ENCODE measurements at places on chromosomes 12 and 14.

DNA sequence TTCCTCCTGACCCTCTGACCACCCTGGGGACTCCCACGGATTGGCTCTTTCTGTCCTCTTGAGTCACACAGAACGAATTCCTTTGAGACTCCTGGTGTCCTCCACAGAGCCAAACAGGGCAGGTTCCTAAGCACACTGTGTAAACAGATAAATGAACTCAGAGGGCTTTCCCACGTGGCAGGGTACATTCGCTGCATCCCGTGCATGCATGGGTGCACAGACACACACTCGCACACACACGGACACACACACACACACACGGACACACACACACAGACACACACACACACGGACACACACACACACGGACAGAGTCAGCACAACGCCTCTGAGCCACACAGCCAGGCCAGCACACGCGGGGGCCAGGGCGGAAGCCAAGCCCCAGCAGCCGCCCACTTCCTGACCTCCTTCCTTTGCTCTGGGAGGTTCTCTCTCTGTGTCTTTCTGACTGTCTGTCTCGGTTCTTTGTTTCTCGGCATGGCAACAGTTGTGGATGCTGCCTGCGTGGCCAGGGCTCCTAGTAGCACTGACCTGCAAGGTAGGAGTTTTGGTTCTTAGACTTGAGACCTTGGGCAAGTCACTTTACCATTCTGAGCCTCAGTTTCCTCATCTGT is 706 bp downstream of the CRACR2A start:
- no peaks in the 10 kb centered on the region for H3K27me3 ChIP-seq
- no peaks in the 10 kb centered on the region for H3K4me1 ChIP-seq
- H3K4me3 ChIP-seq, result peak overlapping the region; percentile 47
- DNase-seq, result peak; percentile 48

DNA sequence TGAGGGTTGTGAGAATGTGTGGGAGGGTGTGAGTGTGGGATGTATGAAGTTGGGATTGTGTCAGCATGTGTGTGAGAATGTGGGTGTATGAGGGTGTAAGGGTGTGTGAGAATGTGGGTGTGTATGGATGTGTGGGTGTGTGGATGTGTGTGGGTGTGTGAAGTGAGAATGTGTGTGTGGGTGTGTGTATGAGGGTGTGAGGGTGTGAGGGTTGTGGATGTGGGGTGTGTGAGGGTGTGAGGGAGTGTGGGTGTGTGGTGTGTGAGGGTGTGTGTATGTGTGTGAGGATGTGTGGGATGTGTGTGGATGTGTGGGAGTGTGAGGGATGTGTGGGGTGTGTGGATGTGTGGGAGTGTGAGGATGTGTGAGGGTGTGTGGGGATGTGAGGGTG is 37.0 kb downstream of the TMEM121 start:
- no peak overlapping the region for H3K27ac ChIP-seq
- no peaks in the 10 kb centered on the region for H3K36me3 ChIP-seq
- H3K27me3 ChIP-seq, result peaks cover 2% of the 10 kb centered on the region
- H3K4me1 ChIP-seq, result no peaks in the 10 kb centered on the region

DNA sequence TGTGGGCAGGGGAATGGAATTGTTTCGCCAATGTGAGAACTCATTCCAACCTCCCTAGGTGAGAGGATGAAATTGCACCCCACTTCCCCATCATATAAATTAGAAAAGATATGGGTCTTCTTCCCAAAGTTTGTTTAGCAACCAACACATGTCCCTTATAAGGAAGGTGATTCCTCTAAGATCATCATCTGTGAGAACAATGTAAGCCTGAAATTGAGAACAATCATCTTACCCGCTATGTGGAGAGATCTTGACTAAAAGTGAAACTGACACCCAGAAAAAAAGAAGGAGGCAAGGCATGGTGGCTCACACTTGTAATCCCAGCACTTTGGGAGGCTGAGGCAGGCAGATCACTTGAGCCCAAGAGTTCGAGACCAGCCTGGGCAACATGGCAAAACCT is 173.2 kb upstream of the HMGA2 start:
- peaks cover 29% of the 10 kb centered on the region for H3K27me3 ChIP-seq
- no peak overlapping the region for H3K4me3 ChIP-seq
- no peaks in the 10 kb centered on the region for H3K36me3 ChIP-seq
- H3K27ac ChIP-seq, result no peak overlapping the region

GRCh38 chr12:61860451-61860850 is 399.8 kb upstream of the USP15 start:
- no peaks in the 10 kb centered on the region for H3K27me3 ChIP-seq
- H3K4me3 ChIP-seq, result no peak overlapping the region
- H3K27ac ChIP-seq, result no peak overlapping the region

GRCh38 chr14:99268810-99269707 is 2.9 kb downstream of the BCL11B start:
- H3K4me1 ChIP-seq, result peaks cover 45% of the 10 kb centered on the region
- no peak for DNase-seq
- peaks cover 100% of the 10 kb centered on the region for H3K27me3 ChIP-seq

DNA sequence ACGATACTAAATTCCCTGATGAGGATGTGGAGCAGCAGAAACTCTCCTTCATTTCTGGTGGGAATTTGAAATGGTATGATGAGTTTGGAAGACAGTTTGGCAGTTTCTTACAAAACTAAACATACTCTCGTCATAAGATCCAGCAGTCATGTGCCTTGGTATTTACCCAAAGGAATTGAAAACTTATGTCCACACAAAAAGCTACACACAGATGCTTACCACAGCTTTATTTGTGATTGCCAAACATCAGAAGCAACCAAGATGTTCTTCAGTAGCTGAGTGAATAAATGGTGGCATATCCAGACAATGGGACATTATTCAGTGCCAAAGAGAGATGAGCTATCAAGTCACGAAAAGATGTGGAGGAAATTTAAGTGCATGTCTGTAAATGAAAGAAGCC is 10.7 kb upstream of the APOLD1 start:
- H3K27me3 ChIP-seq, result no peaks in the 10 kb centered on the region
- no peak for DNase-seq
- no peak overlapping the region for H3K4me3 ChIP-seq
- no peaks in the 10 kb centered on the region for H3K36me3 ChIP-seq

GRCh38 chr12:4106621-4107020 is 166.9 kb upstream of the CCND2 start:
- no peaks in the 10 kb centered on the region for H3K27me3 ChIP-seq
- no peaks in the 10 kb centered on the region for H3K4me1 ChIP-seq
- no peak overlapping the region for H3K4me3 ChIP-seq
- H3K36me3 ChIP-seq, result no peaks in the 10 kb centered on the region
- DNase-seq, result no peak
- no peak overlapping the region for H3K27ac ChIP-seq

DNA sequence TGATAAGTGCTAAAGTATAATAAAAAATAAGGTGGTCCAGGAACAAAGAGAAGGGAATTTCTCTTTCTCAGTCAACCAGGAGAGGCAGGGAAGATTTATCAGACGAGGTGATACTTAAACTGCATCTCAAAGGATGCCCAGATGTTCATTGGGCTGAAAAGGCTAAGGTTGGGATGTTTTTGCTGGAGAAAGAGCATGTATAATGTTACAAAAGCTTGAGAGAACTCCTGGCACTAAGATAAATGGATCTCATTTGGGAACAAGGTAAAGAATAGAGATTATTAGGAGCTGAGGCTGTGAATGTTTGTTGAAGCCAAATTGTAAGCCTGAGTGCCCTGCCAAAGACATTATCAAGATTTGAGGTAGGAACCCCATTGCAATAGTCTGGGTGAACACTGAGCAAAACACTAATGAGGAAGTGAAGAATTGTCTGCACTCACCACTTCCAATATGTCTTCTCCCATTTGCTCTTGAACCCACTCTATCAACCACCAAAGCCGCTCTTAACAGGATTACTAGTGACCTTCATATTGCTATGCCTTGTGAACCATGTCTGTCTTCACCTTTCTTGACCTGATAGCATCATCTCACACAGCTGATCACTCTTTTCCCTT is 149.0 kb upstream of the ARID2 start:
- H3K27ac ChIP-seq, result no peak overlapping the region
- DNase-seq, result no peak
- H3K36me3 ChIP-seq, result no peaks in the 10 kb centered on the region
- no peak overlapping the region for H3K4me3 ChIP-seq
- H3K27me3 ChIP-seq, result no peaks in the 10 kb centered on the region

- no peaks in the 10 kb centered on the region for H3K27me3 ChIP-seq
- H3K4me1 ChIP-seq, result no peaks in the 10 kb centered on the region
Measured at GRCh38 chr14:38547961-38548490, 292.1 kb upstream of the CLEC14A start.

GRCh38 chr12:124668602-124669001 is 101.2 kb upstream of the NCOR2 start:
- H3K4me1 ChIP-seq, result peaks cover 35% of the 10 kb centered on the region
- no peaks in the 10 kb centered on the region for H3K27me3 ChIP-seq
- peak overlapping the region; percentile 63 for H3K27ac ChIP-seq

DNA sequence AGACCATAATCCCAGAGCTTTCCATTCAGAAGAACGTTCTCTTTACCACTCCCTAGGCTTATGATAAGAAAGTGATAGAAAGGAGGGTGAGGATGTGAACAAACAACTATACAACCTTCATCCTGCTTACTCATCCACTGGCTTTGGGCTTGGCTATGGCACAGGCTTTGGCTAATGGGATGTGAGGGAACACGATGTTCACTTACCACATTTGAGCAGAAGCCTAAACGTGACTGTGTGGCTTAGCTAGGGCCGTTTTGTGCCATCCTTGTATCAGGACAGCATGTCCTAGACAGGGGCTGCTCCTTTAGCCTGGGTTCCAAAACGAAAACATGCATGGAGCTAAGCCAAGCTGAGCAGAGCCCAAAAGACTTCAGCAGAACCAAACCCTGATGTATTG is 118.6 kb upstream of the CCDC175 start:
- no peak overlapping the region for H3K4me3 ChIP-seq
- H3K27me3 ChIP-seq, result no peaks in the 10 kb centered on the region
- no peak overlapping the region for H3K27ac ChIP-seq
- no peak for DNase-seq

DNA sequence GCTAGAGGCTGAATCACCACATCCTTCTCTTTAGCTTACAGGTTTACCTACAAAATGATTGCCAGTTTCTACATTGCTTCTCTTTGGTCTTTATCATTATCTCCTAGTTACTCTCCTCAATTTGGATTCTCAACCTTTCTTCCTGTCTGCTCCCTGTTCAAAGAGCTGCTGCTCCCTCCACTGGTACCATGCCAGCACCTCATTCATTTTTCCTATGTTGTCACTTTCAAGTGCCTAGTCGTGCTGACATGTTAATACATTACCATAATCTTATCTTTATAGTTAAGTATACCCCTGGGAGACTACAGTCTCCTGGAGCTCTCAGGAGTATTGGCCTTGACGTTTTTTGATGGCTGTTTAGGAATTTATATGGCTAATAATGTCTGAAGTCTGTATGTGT is 14.2 kb downstream of the FRS2 start:
- H3K4me1 ChIP-seq, result no peaks in the 10 kb centered on the region
- H3K4me3 ChIP-seq, result no peak overlapping the region
- DNase-seq, result no peak
- no peaks in the 10 kb centered on the region for H3K36me3 ChIP-seq
- no peaks in the 10 kb centered on the region for H3K27me3 ChIP-seq

GRCh38 chr12:22447223-22447622 is 97.1 kb downstream of the C2CD5 start:
- no peak overlapping the region for H3K27ac ChIP-seq
- H3K36me3 ChIP-seq, result no peaks in the 10 kb centered on the region
- H3K4me3 ChIP-seq, result no peak overlapping the region
- no peaks in the 10 kb centered on the region for H3K27me3 ChIP-seq
- no peaks in the 10 kb centered on the region for H3K4me1 ChIP-seq
- no peak for DNase-seq

DNA sequence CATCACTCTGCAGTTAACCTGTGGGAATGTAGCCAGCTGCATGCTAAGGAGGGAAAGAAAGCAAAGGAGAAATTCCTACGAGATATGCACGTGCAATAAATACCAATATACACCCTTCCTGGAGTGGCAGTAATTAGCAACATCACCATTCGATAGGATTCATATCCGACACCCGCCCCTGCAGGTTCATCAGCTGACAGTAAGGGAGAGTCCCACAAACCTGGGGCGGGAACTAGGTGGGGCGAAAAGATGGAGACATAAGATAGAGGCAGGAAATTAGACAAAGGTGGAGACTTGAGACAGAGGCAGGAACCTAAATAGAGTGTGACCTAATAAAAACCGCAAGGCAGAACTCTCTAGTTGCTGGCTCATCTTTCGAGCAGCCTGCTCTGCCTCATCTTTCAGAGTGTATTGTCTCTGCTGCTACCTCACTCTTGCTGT is 51.6 kb downstream of the PLEKHG3 start:
- H3K27me3 ChIP-seq, result no peaks in the 10 kb centered on the region
- H3K4me1 ChIP-seq, result peaks cover 12% of the 10 kb centered on the region
- H3K36me3 ChIP-seq, result no peaks in the 10 kb centered on the region
- H3K27ac ChIP-seq, result no peak overlapping the region

GRCh38 chr12:67592228-67593011 is 56.1 kb upstream of the DYRK2 start:
- H3K36me3 ChIP-seq, result no peaks in the 10 kb centered on the region
- H3K27ac ChIP-seq, result no peak overlapping the region
- DNase-seq, result peak; percentile 6
- no peaks in the 10 kb centered on the region for H3K4me1 ChIP-seq

DNA sequence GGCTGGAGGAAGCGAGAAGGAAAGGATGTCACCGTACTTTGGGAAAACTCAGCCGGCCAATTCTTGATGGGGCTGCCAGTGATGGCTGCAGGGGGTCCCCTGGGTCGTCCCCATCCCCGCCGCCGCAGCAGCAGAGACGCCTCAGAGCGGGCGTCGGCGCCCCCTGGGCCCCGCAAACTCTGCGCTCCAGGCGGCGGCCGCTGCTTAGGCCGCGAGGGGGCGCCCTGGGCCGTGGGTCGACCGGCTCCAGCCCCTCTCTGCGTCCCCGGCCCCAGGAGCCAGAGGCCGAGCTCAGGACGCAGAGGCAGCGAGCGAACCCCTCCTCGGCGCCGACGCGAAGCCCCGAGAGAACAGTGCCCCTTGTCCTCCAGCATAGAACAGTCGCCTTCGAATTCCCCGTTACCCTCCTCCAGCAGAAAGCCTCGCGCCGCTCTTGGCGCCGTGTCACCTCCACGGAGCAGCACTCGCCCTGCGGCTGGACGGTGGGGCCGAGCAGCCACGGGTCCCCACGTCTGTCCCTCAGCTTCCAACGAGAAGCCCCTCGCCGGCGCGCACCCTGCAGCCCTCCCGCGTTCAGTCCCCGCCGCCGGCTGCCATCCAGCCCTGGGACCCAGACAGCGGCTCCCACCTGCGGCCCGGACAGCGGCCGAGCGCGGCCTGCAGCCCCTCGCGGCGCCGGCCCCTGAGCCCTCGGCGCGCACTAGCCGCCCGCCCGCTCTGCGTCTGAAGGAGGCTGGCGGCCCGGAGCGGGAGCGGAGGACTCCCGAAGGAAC is 106.6 kb downstream of the PRICKLE1 start:
- H3K4me3 ChIP-seq, result peak overlapping the region; percentile 83

DNA sequence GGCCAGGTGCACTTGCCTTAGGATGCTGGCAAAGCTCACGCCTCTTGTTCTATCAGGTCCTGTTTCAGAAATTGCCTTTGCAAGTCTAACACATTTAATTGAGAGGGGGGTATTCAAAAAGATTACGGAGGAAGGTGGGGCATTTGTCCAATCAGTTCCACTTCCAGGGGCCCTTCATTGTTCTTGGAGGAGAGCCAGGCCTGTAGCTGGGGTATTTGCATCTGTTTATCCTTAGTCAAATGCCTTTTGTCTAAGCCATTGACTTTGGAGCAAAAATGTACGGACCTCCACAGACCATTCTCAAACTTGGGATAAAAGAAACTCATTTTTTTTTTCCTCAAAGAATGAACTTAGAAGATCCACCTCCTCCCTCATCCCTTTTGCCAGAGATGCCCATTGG is 582.0 kb downstream of the BCL11B start:
- H3K27ac ChIP-seq, result no peak overlapping the region
- DNase-seq, result no peak
- no peaks in the 10 kb centered on the region for H3K27me3 ChIP-seq
- no peaks in the 10 kb centered on the region for H3K4me1 ChIP-seq
- H3K36me3 ChIP-seq, result no peaks in the 10 kb centered on the region
- no peak overlapping the region for H3K4me3 ChIP-seq
